Stimulated activated CD4-positive, alpha-beta T cell treated with anti-CD3 and anti-CD28 coated beads, Interleukin-12 subunit alpha, Interleukin-12 subunit beta, amount 100 ng/mL, for 4 hours (primary cell): ENCODE measurements at places on chromosomes 11 and 22.

- DNase-seq: no peak
These were observed 4.8 kb downstream of the OR6A2 start for GRCh38 chr11:6794639-6795038.

DNA sequence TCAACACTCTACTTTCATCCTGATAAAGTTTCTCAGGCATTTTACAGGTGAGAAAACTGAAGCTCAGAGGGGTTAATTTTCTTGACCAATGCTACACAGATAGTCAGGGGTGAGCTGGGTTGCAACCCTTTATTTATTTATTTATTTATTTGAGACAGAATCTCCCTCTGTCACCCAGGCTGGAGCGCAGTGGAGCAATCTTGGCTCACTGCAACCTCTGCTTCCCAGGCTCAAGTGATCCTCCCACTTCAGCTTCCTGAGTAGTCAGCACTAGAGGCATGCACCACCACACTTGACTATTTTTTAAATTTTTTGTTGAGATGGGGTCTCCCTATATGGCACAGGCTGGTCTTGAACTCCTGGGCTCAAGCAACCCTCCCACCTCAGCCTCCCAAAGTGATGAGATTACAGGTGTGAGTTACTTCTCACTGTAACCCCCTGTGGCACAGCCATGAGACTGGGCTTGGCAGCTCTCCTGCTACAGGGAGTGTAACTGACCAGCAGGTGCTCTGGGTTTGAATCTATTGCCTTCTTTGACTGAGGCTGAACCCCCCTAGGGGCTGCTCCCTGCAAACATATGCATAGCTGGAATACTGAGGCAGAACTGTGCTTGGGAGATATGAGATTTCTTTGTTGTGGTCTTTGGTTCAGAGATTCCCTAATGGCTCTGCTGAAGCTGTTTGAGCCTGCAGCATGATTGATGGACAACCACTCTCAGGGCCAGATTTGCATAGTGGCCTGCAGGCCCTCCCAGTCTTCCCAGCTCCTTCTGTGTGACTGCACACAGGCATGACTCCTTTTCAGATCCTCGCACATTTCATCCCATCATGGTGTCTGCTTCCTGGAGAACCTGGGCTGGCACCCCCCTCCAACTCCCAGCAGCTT lies 6.1 kb downstream of the C11orf96 start:
- DNase-seq: no peak

GRCh38 chr11:8091721-8092120 lies 10.7 kb downstream of the TUB start:
- DNase-seq: no peak

DNA sequence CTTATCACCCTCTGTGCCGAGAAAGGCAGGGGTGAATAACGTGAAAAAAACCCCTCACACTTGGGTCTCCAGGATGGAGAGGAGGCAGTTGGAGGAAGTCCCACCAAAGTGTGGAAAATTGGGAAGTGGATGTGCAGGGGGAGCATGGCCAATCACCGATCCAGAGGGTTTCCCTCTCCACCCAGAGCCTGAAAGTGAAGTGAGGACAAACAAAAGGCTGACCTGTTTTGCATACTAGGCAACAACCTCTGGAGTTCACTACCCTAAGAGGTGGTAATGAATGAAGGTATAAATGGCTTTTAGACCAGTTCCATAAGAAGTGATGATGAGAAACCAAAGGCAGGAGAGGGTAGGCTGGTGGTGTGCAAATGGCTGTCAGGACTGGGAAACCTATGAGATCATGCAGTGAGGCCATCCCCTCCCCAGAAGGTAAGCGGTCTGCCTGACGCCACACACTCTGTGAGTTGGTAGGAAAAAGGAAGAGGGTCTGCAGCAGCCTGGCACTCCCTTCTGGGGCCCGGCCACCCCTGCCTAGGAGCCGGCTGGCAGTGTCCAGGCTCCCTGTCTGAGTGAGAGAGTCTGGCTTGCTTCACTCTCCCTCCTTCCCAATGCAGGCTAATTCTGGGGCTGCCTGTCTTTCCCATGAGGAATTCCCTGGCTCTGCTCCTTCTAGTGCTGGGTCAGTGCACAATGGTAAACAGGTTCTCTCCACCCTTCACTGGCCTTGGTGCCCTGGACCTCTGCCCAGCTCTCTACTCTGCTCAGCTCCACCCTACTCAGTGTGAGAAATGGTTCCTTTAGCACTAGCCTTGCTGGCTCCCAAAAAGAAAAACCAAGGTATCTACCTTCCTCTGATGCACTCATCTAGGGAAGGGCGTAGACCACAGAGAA lies 15.6 kb downstream of the TBC1D10A start:
- no peak for DNase-seq

DNA sequence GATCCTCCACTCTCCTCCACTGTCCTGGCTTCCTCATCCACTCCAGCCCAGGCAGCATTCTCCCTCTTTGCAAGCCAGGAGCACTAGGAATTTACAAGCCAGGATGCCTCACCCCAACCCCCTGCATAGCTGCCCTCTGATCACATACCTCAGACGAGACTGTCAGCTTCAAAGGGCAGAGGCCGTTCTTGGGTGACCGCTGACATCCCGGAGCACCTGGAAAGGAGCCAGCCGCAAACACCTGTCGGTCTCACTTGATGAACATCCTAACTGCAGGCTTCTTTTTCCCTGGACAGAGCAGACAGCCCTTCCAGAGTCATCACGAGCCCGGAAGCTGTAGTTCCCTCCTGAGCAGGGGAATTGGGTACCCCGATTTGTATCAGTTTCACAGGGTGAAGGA lies 451.3 kb upstream of the B3GAT1 start:
- DNase-seq: no peak

- DNase-seq: no peak
These were observed 4.5 kb downstream of the CPT1B start for GRCh38 chr22:50573491-50574382.

DNA sequence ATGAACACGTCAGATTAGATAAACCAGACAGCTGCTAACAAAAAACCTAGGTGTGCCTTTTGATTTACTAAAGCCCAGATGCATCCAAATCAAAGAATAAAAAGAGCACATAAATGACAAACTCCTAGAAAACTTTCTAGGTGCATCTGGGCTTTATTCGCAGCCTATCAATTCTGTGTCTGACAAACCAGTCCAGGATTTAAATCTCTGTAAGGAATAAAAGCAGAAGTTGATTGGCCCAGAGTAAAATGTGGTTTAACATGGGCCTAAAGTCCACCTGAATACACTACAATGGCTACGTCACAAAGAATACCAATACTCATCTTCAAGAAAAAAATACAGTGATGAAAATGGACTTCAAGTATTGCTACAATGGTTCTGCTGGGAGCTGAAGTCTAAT lies 66.8 kb downstream of the SOX6 start:
- DNase-seq: no peak

DNA sequence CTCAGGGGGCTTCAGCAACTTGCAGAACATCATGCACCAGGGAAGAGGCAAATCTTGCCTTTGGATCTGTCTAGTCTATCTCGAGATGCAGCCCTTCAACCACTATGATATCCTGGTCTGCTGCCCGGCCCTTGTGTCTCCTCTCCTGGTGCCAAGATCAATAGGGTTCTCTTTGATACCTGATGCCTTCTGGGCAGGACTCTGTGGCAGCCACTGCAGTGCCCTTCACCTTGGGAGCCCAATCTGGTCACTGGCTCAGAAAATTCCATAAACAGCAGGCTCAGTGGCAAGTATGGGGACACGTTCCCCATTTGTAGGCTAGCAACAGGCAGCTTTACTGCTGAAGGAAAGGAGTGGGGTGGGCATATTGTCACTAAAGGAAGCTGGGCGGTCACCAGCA lies 23.4 kb downstream of the SYN3 start:
- no peak for DNase-seq

- DNase-seq: no peak
These were observed 179.1 kb downstream of the TENM4 start for GRCh38 chr11:79261684-79262083.

GRCh38 chr22:22789922-22790845 lies 97.4 kb upstream of the IGLL5 start:
- no peak for DNase-seq

- DNase-seq: no peak
These were observed at the start of gene MMP12 for GRCh38 chr11:102874852-102875251. Gene MMP12, minus strand, starts transcription at chr11:102874982. Its CDS starts 45 bp downstream, at chr11:102874937.

DNA sequence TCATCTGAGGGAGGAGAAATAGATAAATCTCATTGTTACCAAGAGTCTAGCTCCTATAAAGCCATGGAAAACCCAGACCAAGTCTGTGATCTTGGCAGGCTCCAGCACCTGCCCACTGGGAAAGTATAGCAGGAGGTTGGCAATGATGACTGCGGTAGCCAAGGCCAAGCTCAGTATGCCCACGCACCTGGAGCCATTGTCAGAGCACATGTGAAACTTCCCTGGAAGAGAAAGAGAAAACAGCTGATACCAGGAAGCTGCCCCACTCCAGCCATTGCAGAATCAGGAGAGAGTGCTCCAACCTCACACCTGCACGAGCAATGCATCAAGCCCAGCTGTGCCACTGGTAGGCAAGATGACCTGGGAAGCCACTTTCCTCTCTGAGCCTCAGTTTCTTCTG lies 62.2 kb upstream of the HEPHL1 start:
- DNase-seq: no peak

DNA sequence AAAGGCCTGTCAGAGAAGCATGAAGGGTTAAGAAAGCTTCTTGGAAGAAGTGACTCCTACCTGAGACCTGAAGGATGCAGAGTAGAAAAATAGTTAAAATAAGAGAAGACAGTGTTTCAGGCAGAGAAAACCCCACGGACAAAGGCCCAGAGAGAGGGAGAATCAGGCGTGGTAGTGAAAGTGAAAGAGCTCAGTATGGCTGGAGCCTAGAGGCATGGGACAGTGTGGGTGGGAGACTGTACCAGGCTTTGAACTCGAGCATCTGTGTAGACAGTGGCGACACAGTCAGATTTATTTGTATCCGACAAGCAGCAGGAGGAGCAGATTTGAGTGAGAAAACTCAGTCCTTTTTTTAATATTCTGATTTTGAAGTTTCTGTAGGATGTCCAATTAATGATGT lies 360.0 kb downstream of the OPCML start:
- no peak for DNase-seq

- no peak for DNase-seq
These were observed 1.6 kb upstream of the BEST1 start for GRCh38 chr11:61948505-61948904.

GRCh38 chr11:64558869-64559268 lies 32.2 kb upstream of the SLC22A12 start:
- DNase-seq: no peak

DNA sequence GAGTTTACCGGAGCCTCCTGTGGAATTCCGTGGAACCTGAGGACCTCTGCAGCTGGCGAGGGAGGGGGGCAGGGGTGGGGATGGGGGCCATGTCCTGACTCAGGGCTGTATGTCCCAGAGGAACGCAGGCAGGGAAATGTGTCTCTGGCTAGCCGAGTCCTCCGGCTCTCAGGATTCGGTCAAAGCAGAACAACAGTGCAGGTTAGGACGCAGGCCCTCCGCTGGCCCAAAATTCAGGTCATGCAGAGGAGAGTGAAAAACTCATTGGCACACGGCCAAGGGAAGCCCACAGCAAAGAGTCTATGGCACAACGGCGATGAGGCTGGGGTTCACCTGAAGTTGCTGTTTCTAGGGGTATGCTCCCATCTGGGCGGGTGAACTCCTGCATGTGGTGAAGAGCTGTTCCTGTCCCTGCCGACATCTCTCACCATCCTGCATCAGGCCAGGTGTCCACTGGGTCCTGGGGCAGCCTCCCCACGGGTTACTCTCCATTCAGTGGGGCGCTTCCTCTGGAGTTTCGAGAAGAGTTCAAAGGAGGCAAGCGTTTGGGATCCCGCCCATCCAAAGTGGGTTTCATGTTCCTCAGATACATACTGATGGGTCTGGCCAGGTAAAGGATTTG lies 1055.3 kb downstream of the BRD1 start:
- no peak for DNase-seq

DNA sequence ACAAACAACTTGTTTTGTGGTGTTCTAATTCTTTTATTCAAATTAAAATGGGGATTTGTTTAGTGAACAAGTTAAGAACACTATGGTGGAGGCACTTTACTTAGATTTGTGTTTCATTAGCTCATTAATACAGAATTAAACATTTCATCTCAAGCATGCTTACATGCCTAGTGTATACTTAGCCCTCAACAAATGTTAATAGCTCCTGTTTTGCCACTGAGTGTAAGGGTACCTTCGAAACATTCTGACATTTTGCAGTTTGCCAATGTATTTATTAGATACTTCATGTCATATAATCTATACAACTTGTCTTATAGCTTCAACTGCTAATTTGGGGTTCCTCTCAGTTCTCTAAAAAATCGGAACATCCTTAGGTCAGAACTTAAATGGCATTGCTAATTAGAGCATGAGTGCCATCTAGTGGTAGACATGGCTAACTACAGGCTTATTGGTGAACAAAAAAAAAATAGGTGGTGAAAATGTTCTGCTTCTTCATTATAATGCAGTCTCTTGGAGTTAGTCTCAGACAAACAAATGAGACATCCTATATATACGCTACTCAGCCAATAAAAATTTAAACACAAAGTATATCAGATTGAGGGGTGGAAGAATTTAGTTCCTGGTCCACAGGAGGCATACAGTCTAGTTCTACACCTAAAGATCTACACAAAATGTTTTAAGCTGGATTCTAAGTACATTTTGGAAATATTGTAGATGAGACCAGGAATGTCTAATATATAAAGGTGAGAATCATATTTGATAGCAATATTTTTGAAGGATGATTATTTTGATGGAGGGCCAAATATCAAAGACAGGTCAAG lies 4.9 kb upstream of the CNTN5 start:
- no peak for DNase-seq

DNA sequence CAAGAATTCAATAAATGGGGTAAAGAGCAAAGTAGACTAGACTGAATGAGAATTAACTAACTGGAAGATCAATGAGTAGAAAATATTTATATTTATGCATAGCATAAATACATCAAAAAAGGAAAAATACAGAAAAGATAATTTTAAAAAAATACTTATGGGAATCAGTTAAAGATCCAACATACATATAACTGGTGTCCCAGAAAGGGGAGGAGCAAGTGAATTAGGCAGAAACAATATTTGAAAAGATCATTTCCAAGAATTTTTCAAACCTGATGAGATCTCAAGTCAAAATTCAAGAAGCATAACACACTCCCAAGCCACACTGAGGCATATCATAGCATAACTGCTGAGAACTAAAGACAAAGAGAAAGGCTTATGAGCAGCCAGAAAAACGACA lies 62.7 kb upstream of the SHISAL1 start:
- no peak for DNase-seq

- no peak for DNase-seq
These were observed 13.9 kb downstream of the CSRP3 start for GRCh38 chr11:19187833-19188258.

GRCh38 chr11:73426219-73426850 lies 50.1 kb downstream of the RELT start:
- no peak for DNase-seq
